ENCODE measurements at places on chromosomes 4 and X.

DNA sequence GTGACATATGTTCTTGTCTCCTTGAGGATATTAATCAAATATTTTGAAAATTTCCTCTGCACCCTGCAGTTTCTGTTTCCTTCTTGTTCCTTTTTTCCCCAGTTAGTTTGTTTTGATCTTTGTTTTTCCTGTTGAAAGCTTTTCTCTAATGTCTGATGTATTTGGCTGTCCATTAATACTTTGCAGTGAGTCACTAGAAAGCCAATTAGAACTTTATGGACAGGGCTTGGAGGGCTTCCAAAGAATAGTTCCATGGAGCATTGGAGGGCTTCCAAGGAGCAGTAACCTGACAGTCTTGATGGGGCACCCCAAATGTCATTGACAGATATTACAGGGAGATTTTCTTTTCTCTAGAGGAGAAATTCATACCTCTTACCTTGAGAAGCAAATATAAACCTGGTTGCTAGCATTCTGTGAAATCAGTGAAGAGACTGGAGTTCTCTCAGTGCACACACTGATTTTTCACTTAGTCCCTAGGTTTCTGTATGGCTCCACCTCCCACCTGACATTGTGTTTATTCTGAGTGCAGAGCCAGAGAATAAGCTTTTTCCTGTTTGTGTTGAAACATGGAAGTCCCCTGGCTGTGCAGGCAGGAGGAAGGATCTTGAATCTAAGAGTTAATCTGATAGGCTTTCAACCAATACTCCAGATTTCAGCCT lies 26.5 kb downstream of the SPARCL1 start:
- DNase-seq = no peak

DNA sequence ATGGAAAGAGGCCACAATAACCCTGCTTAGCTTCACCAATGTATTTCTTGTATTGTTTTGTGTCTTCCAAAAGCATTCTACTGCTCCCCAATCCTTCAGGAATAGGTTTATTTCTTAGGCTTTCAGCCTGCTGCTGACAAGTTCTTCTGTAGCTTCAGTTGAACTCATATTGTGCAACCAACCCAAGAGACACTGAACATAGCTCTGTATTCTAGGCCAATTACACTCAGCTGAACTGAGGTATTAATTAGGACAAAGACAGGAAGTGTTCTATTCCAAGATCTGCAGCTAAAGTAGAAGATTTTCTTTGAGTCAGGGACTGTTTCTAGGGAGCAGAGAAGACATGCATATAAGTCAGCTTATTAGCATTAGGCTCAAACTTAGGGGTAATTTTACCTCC lies 151.8 kb downstream of the LHFPL1 start:
- DNase-seq = no peak

GRCh38 chrX:120380699-120381098 lies 18.8 kb downstream of the ATP1B4 start:
- DNase-seq = peak; percentile 25

DNA sequence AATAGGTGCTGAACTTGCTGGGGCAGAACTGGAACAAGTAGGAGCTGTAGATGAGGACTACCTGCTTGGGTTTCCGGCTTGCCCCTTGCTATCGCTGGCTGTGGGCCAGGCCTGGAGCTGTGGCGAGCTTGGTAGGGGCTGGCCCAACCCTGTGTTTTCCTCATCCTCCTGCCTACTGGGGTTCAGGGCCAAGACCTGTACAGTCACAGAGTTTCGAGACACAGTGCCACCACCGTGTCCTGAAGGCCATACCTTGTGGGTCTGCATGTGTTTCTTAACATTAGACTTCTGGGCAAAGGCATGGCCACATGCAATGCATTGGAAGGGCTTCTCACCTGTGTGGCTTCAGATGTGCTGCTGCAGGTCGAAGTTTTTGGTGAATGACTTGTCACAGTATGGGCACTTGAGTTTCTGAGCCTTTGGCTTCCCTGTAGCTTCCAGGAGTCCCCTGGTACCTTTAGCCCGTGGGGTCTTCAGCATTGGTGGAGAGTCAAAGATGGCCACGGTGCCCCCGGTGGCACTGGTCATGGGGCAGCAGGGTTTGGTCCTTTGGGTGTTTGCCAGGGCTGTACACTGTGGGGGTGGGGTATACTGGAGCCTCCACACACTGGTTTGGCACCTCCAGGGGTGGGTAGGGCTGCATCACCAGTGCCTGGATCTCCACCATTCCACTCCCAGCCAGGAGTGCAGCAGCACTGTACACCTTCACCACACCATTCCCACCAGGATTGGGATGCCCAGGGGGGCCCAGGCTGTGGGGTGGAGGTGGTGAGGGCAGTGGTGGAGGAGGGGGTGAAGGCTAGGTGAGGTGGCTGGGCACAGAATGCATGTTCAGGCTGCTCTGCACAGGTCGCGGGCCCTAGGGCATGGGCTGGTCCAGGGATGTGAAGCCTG lies 52.1 kb downstream of the CFAP299 start:
- DNase-seq = no peak

DNA sequence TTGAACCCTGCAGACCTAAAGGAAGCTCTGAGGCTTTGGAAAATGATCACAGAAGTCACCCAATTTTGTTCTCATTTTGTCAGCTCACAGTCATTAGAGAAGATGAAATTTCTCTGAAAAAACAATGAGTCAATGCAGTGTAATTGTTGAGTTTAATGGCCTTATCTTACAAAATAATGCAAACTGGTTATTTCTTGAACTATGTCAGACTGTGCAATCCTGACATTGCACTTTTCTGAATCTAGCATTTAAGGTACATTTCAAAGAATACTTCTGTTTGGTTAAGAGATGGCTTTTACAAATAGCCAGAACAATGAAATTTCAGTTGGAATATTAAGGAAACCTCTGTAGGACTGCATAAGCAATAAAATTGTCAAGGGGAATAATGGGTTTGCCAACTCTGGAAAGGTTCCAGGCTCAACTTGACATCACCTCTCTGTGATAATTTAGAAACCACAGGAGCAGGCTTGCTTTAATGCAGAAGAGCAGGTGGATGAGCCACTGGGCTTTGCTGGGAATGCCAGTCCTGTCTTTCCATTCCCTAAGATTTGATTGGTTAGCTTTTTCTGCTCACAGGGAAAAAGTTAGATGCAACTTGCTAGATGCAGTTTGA lies 222.8 kb downstream of the FRMPD4 start:
- DNase-seq = no peak
